CD4-positive, alpha-beta T cell treated with Interleukin-21 for 1 hour (primary cell): ENCODE measurements at places on chromosomes 13 and 19.

- DNase-seq = no peak
These were observed 570.2 kb downstream of the SLITRK1 start for GRCh38 chr13:83311886-83312577.

- DNase-seq = peak; percentile 77
These were observed 221.7 kb downstream of the KCNRG start for GRCh38 chr13:50236898-50237318.

GRCh38 chr19:1451916-1452801, 2.2 kb downstream of the APC2 start:
- no peak for DNase-seq

DNA sequence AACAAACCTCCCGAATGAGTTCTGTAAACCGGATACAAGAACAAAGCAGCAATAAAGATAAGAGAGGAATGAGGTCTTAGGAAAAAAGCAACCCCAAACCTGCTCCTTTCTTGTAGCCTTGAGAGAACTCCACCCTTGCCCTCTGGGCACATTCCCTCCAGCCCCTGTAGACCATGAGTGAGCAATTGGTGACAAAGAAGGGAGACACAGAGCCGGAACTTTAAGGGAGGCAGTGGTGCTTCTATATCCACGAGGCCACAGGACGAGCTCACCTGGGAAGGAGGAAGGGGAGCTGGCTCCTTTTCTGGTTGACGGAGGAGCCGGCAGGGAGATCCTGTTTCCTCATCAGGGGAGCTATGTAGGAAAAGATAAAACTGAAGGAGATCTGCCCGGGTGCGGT, 13.0 kb downstream of the BRME1 start:
- no peak for DNase-seq

GRCh38 chr19:49907745-49908446, 11.2 kb upstream of the IL4I1 start:
- no peak for DNase-seq

DNA sequence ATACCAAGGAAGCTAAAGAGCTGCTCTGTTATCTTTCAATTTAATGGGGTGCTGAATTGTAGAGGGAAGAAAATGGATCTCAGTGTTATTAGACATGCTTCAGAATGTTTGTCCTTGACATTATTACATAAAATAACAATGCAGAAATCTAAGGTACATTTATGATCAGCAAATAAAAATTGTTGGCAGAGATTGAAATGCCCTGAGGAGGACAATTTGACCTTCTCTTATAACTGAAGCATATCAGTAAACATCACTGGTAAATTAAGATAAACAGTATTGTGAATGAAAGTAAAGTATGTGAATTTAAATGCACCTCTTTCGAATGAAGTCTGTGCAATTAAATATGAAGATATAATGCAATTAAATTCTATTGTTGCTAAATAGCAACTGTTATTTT, 1362.1 kb upstream of the ATXN8OS start:
- no peak for DNase-seq

GRCh38 chr13:48720621-48721020, 66.9 kb downstream of the CYSLTR2 start:
- no peak for DNase-seq

DNA sequence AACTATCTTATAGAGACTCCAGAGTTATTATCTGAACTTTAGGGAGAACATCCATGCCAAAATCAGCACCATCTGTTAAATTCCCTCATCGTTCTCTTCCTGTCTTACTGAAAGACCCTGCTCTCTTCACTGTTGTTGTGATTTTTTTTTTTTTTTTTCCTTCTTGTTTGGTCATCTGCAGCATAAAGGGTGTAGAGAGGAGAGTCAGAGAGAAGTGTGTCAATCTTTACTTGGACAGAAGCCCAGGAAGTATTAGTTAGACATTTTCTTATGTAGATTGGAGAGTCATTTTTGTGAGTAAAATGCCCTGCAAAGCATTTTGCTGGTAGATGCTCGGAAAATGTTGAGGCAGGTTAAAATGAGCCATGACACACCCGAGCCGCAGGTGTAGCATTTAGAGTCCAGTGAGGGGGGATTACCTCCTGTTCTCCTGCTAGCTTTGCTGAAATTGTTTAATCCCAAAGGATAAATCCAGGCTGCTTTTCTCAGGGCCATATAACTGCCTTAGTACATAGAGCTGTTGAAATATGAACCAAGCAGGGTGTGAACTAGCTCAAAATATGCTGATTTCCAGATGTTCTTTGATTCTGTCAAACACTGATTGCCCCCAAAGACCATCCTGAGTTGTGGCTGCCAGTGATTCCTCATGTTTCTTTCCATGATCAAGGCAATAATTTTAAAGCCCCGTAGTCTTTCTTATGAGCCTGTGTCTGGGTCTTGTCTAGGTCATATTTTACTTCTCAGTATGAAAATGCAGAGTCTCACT, 143.5 kb downstream of the DCT start:
- DNase-seq = no peak

DNA sequence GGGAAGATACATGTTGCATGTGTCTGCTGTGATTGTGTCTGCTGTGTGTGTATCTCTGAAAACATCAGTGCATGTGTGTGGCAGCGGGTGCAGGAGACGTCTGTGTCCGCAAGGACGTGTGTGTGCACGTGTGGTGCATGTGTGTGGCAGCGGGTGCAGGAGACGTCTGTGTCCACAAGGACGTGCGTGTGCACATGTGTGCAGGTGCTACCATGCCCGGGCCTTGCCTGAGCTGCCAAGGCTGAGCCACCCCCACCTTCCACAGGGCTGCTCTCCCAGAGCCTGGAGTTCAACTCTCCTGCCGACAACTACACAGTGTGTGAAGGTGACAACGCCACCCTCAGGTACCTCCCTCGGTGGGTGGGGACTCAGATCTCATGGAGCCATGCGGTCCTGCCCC, 10.4 kb downstream of the IGLON5 start:
- DNase-seq = no peak

DNA sequence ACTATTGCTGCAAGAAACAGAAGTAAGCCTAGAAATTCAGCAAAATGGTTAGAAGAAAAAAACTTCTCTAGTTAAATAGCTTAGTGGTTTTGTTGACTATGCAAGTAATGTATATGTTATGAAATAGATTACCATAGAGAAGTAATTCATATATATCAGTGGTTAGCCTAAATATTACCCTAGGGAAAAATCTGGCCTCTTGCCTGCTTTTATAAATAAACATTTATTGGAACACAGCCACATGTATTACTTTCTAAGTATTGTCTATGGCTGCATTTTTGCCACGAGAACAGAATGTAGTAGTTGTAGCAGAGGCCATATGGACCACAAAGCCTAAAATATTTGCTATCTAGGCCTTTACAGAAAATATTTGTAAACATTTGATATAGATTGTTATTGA, 1471.7 kb upstream of the PRR20A start:
- no peak for DNase-seq

GRCh38 chr19:14405380-14405757, 13.8 kb downstream of the DDX39A start:
- no peak for DNase-seq

DNA sequence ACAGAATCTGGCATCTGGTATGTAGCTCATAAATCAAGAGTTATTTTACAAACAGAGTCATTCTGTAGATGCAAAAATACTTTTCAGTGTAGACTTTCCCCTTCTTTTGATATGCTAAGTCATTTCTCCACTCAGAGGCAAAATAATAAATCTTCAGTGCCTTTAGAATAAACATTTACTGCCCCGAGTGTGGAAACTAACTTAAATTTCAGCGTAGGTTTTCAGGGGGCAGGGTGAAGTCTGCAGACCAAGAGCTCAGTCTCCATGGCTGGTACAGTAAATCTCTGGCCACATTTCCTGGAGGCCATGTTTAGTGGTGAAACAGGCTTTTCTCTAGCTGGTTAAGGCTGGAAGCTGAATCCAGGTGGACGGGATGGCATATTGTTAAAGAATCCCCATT, 13.1 kb upstream of the ADPRHL1 start:
- DNase-seq = no peak

- DNase-seq = no peak
These were observed 33.8 kb downstream of the TSC22D1 start for GRCh38 chr13:44542361-44542760.

GRCh38 chr13:91249861-91250260, 97.6 kb upstream of the MIR17HG start:
- no peak for DNase-seq

DNA sequence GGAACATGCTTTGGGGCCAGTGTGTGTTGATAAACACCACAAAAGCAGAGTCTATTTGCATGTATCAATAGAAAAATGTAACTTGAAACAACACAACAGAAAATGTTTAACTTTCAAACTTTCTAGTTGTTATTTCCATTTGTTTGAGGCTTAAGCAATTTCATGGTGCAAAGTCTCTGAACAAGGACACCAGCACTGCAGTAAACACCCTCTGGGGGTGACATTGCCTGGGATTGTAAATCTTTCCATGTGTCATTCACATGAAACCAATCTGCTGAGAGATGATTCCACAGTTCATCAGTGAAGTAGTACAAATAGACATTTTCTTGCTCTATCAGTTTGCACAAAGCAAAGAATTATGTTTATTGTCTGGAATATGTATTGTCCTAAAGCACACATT, 124.5 kb downstream of the ITGBL1 start:
- no peak for DNase-seq

DNA sequence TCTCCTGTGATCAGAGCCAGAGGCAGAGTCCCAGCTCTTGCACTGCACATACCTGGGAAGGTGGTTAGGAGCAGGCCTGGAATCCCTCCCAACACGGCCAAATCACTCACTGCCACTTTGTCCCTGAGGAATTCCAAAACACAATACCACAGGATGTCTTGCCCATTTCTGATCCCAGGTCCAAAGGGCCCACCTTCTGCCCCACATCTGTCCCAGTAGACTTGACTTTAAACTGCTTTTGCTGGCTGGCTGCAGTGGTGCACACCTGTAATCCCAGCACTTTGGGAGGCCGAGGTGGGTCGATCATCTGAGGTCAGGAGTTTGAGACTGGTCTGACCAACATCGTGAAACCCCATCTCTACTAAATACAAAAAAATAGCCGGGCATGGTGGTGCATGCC, 18.9 kb downstream of the ZNF536 start:
- no peak for DNase-seq

DNA sequence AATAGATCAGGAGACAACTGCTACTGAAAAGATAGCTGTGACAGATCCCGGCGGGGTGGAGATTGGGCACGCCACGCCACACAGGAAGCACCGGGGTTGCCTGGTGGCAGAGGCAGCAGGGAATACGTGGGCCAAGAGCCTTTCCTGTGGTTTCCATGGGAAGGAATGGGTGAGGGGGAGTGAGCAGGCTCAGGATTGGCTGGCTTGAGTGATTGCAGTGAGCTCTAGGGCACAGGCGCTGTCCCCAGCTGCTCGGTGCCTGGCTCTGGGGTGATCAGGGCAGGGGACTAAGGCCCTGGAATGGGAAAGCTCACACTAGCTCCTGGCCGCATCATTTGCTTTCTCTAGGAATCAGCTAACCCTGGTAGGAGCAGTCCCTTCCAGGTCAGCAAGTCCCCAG, 166.1 kb downstream of the USP12 start:
- DNase-seq = no peak

GRCh38 chr19:32189956-32190706, 155.3 kb upstream of the ZNF507 start:
- no peak for DNase-seq

GRCh38 chr19:57719424-57719823, 8.0 kb downstream of the ZNF671 start:
- no peak for DNase-seq

GRCh38 chr13:107275945-107276614, 708.1 kb upstream of the ARGLU1 start:
- DNase-seq = no peak

DNA sequence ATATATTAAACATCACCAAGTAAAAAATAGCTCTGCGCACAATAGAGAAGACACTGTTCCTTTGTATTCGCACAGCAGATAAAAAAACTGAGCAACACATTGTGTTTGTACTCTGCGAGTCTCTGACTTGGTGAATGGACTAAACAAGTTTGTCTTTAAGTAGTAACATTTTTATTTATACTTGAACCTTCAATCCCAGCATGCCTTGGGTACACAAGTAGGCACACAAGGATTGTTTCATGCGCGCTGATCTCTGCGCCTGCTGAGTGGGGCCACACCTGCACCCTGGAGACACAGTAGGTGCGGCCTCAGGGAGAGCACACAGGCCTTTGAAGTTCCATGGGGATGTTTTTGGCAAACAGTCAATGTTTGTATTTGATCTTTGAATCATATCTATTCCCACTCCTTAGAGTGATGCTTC, 318.9 kb downstream of the MYO16 start:
- no peak for DNase-seq

DNA sequence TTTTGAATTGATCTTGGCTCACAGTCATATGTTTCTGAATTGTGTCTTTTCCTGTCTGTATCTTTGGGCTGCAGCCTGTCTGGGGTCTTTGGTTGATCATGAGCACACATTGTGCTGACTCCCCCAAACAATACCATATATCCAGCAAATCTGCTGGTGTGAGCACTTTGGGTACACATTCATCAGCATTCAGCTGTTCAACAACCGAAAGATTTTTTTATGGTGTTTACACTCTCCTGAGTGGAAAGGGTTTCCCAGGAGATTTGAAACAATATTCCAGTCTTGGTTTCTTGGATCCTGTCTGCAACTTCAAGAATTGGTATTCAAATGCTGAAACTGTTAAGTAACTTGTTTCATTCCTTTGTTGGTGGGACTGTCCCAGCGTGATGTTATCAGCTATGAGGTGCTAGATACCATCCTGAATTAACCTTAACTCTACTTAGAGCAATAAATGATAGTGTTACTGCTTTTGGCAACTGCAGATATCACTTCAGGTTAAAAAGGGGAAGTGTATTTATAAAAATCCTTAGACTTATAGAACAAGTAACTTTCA, 78.4 kb upstream of the DIAPH3 start:
- DNase-seq = no peak

DNA sequence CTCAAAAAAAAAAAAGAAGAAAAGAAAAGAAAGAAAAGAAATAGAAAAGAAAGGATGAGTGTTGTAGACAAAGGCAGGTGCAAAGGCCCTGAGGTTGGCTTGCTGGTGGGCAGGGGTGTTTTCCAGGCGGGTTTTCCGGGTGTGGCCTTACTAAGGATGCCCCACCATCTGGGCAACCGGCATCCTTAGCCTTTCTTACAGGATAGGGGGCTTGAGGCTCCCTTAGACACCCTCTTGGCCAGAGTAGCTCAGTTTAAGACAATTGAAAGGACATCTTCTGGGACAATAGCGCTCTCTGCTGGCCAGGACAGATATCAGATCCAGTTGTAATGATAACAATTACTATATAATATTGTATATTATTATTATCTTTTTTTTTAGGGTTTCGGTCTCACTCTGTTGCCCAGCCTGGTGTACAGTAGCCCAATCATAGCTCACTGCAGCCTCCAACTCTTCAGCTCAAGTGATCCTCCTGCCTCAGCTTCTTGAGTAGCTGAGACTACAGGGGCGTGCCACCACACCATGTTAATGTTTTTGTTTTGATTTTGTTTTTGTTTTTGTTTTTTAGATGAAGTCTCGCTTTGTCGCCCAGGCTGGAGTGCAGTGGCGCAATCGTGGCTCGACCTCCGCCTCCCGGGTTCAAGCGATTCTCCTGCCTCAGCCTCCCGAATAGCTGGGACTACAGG, 1.4 kb upstream of the QTRT1 start:
- DNase-seq = peak; percentile 77

DNA sequence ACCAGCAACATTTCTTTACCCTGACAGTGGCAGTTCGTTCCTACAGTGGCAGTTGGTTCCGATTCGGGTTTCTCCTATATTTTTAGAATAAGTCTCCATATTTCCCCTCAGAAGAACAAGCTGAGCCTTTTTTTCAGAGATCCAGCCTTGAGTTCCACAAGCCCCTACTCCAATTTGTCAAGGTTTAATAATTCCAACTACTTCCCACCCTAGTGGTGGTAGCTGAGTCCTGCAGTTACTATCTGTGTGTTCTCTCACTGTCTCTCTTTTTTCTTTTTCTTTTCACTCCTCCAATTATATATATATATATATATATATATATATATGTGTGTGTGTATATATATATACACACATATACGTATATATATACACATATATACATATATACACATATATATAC, 1347.3 kb downstream of the PCDH9 start:
- DNase-seq = no peak
